Effector CD4-positive, alpha-beta T cell (primary cell): ENCODE measurements at places on chromosomes 11 and 22.

DNA sequence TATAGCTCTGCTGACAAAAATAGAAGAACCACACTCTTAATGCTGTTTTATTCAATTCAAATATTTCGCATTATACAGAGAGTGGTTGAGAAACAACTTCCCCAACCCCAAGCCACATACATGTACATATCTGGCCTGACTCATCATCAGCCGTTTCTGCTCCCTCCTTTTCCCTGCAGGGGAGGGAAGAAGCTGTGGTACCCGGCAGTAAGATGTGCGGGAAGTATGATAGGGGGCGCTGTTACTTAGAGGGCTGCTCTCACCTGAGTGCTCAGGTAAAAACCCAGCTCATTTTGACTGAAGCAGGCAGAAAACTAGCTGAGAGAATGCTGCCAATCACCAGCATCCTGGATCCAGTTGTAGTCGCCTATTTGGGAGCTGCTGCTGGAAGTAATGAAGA lies 85.5 kb downstream of the NELL1 start:
- no peak for DNase-seq

DNA sequence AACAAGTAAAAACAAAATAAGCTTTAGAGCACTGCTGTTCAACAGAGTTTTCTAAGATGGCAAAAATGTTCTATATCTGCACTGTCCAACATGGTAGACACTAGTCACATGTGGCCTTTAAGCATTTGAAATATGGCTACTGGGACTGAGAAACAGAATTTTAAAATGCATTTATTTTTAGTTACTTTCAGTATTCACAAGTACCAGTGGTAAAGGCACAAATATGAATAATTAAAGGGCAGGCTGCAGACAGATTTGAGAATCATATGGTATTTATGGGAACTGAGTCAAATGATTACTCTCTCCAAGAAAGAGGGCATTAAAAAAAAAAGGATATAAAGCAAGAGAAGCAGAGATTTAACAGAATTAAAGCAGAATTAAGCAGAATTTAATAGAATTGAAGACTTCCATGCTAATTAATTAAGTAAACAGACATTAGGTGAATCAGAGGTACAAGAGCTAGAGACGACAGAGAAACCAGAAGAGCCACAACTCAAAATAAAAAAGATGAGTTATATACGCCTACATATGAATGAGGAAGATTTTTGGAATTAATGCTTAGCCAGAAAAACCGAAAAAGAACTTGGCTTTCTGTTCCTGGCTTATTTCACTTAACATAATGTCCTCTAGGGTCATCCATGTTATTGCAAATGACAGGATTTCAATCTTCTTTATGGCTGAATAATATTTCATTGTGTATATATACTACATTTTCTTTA lies 160.4 kb downstream of the ATG16L2 start:
- no peak for DNase-seq

DNA sequence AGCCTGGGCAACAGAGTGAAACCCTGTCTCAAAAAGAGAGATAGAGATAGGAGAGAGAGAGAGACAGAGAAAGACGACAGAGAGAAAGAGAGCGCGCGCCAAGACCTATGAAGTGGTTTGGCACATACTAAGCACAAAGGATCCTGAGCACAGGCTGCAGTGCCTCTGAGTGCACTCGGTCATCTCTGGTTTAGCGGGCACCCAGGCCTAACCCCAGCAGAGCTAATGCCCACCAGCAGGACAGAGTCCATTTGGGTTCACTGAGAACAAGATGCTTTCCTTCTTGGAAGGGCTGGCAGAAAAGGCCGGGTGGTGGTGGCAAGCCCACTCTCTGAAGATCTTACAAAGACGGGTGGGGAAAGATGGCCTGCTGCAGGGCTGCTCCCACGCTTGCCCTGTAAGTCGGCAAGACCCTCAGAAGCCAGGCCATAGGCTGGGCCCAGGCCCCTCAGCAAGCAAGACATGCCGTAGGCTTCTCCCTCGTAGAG lies 3.3 kb downstream of the SCARF2 start:
- DNase-seq: no peak

GRCh38 chr22:46183733-46184132 lies 33.4 kb downstream of the PPARA start:
- DNase-seq: no peak

GRCh38 chr11:6646071-6646470 lies 9.5 kb downstream of the DCHS1 start:
- no peak for DNase-seq

- no peak for DNase-seq
Observed at GRCh38 chr11:134349109-134349801, 17.5 kb downstream of the GLB1L2 start.

- DNase-seq: no peak
Observed at GRCh38 chr11:612201-612960, 3.4 kb downstream of the IRF7 start.

DNA sequence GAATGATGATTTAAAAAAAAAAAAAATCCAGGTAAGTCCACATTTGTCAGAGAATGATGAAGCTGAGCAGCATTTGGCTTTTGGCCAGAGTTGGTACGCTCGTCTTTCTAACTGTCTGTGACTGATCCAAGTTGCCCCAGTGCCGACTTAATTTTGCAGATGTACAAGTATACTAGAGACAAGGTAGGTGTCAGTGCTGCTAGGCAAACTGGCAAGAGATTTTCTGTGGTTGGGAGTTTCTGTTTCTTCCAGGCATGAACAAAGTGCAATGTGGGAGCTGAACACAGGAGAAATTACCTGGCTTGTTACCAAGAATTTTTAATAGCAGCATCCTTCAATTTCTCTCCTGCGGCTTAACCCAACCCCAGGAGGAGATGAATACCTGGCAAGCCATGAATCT lies 307.7 kb downstream of the BUD13 start:
- no peak for DNase-seq

GRCh38 chr11:118785362-118785761 lies 5.6 kb downstream of the DDX6 start:
- no peak for DNase-seq

DNA sequence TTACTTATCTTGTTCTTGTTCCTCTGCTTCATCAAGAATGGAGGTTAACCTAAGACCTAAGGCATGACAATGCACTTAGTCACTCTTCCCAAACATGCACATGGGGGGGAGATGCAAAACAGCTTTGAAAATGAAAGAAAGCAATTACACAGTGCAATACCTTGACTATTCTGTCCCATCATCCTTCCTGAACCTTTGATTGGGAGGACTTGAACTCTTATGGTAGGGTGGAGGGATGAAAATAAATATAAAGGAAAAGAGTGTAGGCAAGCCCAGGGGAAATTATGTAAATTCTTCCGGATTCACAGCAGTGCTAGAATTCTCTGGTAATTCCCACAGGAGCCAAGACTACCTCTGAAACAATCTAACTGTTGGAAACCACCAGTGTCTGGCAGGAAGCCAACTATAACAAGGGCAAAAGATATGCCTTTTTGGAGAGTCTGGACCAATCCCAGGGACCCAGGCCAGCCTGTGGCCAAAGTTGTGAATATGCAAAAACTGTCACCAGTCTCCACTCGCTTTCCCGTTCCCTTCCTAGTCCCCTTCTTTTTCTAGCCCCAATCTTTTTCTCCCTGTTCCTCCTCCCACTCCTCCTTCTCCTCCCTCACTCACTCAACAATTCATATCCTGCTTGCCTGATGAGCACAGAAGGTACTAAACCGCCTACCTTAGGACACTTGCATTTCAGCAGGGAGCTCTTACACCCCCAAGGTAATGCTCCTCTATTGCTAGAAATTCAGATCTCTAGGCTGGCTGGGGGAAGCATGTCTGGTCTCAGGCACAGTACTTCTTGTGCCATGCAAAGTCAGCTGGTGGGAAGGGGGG lies 2.5 kb upstream of the RCN1 start:
- DNase-seq: no peak

- DNase-seq: no peak
Observed at GRCh38 chr22:44890416-44891292, 119.2 kb downstream of the PHF21B start.

DNA sequence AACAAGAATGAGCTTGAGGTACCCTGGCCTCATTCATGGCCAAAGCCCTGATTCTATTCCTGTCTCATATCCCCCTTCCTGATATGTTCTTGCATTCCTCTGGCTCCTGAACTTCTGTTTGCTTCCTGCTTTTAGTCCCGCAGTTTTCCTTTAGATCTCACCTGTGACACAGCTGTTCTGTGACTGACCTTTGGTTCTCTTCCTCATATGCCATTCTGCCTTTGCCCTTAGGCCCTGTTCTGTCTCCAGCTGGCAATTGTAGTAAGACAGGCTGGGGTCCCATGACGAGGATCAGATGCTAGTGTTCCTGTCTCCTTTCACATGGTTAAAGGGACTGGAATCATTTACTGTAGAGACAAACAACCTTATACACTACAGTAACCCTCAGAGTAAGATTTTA lies 59.0 kb upstream of the PDE3B start:
- DNase-seq: no peak

- no peak for DNase-seq
Observed at GRCh38 chr11:12150831-12151382, 40.5 kb downstream of the MICAL2 start.
